ENCODE measurements at places on chromosomes 4 and X. TPM values are rescaled to one million over a fixed set of nuclear protein-coding genes. Genes with fewer than 3 reads are reported as not detected.

The LNX1 gene
- total RNA-seq: not detected

The SPATA4 gene
- not detected for total RNA-seq

The MGAT4D gene
- not detected for total RNA-seq

The ATOH1 gene
- not detected for total RNA-seq

The MMRN1 gene
- 225 TPM for total RNA-seq

The DCLK2 gene
- 0.06 TPM for total RNA-seq

The LRP2BP gene
- not detected for total RNA-seq

The UNC5C gene
- not detected for total RNA-seq

DNA sequence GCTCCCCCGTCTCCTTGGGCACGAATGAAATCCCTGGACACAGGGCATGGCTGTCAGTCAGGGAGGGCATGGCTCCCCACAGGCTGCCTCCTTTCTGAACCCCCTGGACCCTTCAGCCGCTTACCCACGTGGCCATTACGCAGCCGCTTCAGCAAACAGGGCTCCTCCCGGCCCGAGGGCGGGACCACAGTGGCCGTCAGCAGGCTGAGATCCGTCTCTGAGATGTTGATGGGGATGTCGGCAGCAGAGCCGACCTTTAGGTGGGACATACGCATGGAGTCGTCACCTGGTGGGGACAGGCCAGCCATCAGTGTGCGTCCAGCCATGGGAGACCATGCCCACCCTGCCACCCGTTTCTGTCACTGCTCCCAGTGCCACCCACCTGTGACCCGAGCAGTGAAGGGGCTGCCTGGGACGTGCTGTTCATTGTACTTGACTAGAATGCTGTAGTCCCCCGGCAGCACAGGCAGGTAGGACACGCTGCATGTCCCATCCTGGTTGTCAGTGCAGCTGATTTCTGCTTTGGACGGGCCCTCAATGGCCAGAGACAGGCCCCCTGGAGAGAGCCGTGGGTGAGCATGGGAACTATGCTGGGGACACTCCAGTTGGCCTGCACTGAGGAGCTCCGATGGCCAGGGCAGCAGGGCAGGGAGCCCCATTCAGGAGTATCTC is 21.1 kb downstream of the FLNA start:
- no peak for DNase-seq

GRCh38 chr4:112726041-112726440 is 89.1 kb downstream of the LARP7 start:
- DNase-seq: no peak

GRCh38 chr4:185457136-185457535 is 14.4 kb downstream of the CCDC110 start:
- no peak for DNase-seq

DNA sequence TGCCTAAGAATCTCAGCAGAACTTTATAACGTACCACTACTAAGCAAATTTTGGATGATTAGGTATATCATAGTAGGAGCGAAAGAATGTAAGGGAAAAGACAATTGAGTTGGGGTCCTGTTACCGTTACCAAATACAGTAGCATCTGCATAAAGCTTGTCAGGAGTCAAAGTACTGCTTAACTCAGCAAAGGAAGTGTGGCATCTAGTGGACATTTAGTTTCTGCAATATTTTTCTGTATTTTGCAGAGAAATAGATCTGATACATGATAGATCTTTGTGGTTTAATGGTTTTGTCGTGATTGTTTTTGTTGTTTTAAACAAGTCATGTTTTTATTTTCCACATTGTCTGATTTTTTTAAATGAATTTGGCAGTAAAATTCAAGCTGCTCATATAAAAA is 81.0 kb upstream of the SMARCAD1 start:
- DNase-seq: peak; percentile 18

GRCh38 chr4:1205586-1206298 is 33.4 kb upstream of the SPON2 start:
- DNase-seq: no peak

GRCh38 chr4:24764345-24764744 is 31.0 kb upstream of the SOD3 start:
- DNase-seq: no peak

- no peak for DNase-seq
These were observed 31.5 kb upstream of the GLRA3 start for GRCh38 chr4:174860588-174860987.

DNA sequence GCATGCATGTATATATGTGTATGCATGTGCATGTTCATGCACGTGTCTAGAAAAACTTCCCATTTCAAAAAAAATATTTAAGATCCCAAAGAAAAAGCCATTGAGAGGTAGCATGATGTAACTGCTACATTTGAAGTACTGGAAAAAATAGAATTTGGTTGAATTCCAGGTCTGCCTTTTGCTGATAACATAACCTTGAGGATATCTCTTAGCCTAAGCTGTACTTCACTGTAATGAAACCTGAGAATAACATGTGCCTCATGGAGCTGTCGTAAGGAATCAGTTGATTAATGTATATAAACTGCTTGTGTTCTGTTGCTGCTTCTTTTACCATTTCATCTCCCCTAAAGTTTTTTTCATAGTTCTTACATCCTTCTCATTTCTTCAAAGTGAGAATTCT is 351.8 kb downstream of the GRIA2 start:
- no peak for DNase-seq

GRCh38 chr4:133377286-133377685 is 228.2 kb downstream of the PCDH10 start:
- no peak for DNase-seq

DNA sequence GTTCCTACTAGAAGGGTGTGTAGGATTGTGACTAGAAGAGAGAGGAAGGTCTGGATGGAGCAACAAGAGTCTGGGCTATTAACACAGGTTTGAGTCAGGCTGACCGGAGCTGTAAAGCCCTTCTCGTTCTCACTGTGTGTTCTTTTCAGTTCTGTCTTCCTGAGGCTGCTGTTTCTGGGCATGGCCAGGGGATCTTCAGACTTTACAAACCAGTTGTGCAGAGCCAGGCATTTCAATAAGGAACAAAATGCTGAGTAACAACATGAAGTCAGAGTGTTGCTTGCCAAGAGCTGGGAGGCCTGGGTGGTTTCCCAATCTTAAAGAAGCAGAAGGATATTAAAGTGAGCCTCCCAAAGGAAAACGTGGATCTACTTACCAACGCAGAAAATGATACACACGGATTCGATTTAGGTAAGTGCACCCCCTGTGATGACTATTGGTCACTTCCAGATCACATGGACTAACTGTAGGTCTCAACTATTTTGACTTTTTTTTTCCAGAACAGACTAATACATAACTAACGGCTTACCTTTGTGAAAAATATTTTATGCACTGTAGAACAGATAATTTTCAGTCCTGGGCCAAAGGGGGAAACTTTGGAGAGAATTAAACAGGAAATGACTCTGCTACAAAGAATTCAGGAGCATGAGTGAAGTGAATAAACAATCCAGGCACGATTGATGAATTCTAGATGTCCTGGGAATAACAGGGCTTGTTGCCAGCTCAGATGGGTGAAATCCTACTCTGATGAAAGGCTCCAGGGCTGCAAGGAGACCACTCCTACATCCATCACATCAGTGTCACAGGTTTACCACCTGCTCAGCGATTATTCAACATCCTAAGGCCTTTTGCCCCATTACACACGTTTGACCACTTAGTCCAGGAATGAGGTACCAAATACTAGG is 94.5 kb downstream of the ANXA3 start:
- DNase-seq: peak; percentile 32

DNA sequence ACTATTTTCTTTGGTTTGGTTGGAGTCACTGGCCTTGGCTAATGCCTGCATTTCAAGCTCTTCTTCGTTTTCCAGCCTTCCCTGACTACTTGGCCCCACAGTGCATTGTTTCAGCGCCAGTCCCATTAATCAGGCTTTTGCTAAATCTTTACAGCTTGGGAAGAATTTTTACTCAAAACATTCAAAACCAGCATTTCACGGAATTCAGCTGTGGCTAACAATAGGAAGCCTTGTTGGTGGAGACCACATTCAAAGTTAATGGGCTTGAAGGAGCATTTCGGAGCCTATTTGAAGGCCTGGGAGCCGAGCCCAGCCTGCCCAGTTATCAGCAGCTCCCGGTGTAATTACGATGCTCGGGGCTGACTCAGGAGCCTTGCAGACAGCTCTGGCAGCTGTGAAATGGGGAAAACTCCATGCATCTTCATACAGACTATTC is 30.8 kb upstream of the VCX2 start:
- no peak for DNase-seq

- DNase-seq: no peak
These were observed 668.2 kb upstream of the NDST4 start for GRCh38 chr4:115781528-115782146.

GRCh38 chrX:129654652-129655546 is at the start of gene APLN:
Gene APLN (minus strand): TSS chrX:129654956. CDS start chrX:129654630, 326 bp downstream.
- peak; percentile 50 for DNase-seq

DNA sequence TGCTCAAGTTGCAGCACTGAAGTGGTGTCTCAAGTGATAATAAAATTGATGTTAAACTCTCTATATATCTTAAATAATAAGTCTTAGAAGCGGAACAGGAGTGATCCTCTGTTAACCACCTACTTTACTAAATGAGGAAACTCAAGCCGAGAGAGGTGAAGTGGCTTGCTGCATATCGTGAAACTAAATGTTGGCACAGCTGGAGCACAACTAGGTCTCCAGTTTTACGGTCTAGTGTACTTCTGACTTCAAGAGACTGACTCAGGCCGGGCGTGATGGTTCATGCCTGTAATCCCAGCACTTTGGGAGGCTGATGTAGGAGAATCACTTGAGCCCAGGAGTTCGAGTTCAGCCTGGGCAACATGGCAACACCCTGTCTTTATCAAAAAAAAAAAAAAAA is 35.5 kb upstream of the PLS3 start:
- no peak for DNase-seq

GRCh38 chrX:24005028-24005427 is 22.0 kb downstream of the KLHL15 start:
- no peak for DNase-seq

GRCh38 chr4:102780476-102781144 is 19.8 kb upstream of the MANBA start:
- no peak for DNase-seq

GRCh38 chr4:168383510-168383909 is 65.0 kb upstream of the DDX60 start:
- DNase-seq: no peak

- DNase-seq: no peak
These were observed 61.3 kb downstream of the UBE2NL start for GRCh38 chrX:143945171-143945570.

DNA sequence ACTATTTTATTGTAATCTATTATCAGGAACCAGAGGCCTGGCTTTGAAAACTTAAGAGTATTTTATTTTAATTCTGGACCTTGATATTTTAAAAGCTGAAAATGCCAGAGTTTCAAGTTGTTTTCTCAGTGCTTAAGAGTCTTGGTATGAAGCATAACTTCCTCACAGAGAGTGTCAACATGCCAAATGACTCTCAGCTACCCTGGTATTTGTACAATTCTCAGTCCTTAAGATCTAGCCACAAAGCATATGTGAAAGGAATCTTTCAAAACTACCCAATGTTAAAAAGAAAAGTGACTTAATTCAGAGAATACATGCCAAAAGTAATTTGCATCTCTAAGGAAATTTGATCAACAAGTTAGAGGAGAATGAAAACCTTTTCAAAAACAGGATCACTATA is 171.9 kb downstream of the DKK2 start:
- no peak for DNase-seq

GRCh38 chr4:146099585-146099984 is 75.9 kb upstream of the LSM6 start:
- no peak for DNase-seq

- no peak for DNase-seq
These were observed 76.9 kb downstream of the RRAGB start for GRCh38 chrX:55794405-55794804.

DNA sequence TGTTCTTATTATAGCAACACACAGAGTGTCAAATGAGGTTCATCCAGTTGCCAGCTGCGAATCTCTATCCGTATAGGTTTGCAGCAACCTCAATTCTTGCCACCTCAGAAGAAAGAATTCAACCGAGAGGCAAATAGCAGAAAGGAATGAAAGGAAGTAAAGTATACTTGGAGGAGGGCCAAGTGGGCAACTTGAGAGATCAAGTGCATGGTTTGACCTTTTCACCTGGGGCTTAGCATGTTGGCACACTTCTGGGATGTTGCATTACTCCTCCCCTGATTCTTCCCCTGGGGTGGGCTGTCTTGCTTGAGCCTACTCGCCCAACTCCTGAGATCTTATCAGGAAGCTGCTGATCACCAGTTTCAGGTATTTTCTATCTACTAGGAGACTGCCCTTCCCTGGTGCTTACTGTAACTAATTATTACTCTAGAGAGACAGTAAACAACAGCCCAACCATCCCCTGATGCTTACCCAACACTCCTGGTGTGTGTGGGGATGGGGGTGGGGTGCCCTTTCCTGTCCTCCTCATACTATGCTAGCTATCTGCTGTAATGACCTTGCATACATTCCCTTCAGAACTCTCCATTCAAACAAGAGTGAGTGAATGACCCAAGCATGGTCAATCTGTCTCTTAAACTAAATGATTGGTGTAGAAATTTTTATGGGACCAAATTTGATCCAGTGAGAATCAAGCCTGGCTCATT is 7.3 kb upstream of the TMEM33 start:
- DNase-seq: no peak

All from G401 (cell line).